ENCODE measurements at places on chromosomes 11 and 22.

DNA sequence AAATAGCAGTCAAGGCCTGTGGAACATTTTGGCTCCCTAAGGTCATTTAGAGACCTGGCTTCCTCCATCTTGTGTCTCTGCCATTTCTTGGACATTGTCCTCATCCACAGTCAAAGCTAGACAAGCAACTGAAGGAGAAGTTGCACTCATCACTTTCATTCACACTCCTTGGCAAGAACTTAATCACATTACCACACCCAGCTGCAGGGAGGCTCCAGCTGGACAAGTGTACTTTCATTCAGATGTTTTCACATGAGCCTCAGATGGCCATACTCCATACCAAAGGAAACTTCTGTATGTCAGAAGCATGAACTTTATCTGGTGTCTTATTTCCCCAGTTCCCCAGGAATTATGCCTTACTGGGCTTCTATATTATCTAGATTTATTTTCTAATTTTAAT is 537.4 kb downstream of the TMEM135 start:
- DNase-seq, result no peak

GRCh38 chr11:93775289-93775688 is 8.8 kb upstream of the MED17 start:
- DNase-seq, result no peak

- DNase-seq, result no peak
Observed at GRCh38 chr11:92929246-92929645, 40.2 kb upstream of the MTNR1B start.

DNA sequence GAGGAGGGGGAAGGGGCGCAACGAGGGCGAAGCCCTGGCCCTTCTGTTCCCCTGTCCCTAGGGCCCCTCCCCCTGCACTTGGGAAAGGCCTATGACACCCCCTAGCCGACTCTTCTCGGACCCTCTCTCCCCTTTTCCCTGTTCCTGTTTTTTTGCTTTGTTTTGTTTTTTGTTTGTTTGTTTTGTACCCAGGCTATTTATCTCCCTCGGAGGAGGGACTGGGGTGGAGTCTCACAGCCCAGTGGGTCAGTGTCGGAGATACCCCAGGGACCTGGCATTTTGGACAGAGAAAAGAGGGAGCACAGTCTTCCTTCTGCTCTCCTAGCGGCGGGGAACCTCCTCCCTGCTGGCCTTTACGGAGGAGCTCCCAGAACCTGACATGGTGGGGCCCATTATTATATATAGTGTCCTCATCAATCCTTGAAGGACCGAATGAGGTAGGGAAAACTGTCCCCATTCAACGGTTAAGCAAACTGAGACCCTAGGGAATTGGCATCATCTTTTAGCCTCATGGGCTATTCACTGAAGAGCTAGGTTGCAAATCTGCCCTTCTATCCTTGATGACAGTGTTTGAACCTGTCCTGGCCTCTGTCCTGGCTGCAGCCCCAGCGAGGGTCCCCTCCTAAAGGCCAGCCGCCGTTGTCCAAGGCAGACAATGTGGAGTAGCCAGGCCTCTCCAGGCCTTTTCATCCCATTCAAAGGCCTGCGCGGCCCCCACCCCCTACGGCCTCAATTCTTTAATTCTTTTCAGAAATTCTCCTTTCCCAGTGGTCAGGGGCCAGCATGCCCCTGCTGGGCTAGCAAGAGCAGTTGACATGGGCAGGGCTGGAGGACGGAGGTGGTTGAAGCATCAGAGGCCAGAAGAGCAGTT is 911 bp downstream of the EMID1 start:
- DNase-seq, result no peak

GRCh38 chr22:30705710-30706651 is 11.3 kb downstream of the OSBP2 start:
- DNase-seq, result no peak

DNA sequence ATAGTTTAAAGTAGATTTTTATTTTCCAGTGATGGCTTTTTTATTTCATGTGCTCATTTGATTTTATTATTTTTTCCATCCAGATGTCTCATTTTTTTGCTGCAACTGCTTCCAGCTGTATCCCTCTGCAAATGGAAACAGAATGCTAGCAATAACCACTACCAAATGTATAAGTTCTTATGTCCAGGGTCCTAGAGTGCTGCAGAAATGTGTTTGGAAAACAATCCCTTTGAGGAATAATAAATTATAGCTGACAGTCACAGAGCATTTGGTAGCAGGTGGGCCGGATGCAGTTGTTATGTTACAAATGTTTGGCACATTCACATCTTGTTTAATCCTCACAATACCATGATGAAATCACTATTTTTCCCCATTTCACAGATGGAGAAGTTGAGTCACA is 300.7 kb upstream of the PDGFD start:
- no peak for DNase-seq

- DNase-seq, result no peak
Observed at GRCh38 chr11:93614173-93614722, 47.2 kb upstream of the CEP295 start.

GRCh38 chr22:18991821-18992442 is 55.8 kb upstream of the PRODH start:
- DNase-seq, result no peak

- DNase-seq, result peak; percentile 10
Observed at GRCh38 chr11:72725724-72726028, 26.5 kb downstream of the ARAP1 start.

DNA sequence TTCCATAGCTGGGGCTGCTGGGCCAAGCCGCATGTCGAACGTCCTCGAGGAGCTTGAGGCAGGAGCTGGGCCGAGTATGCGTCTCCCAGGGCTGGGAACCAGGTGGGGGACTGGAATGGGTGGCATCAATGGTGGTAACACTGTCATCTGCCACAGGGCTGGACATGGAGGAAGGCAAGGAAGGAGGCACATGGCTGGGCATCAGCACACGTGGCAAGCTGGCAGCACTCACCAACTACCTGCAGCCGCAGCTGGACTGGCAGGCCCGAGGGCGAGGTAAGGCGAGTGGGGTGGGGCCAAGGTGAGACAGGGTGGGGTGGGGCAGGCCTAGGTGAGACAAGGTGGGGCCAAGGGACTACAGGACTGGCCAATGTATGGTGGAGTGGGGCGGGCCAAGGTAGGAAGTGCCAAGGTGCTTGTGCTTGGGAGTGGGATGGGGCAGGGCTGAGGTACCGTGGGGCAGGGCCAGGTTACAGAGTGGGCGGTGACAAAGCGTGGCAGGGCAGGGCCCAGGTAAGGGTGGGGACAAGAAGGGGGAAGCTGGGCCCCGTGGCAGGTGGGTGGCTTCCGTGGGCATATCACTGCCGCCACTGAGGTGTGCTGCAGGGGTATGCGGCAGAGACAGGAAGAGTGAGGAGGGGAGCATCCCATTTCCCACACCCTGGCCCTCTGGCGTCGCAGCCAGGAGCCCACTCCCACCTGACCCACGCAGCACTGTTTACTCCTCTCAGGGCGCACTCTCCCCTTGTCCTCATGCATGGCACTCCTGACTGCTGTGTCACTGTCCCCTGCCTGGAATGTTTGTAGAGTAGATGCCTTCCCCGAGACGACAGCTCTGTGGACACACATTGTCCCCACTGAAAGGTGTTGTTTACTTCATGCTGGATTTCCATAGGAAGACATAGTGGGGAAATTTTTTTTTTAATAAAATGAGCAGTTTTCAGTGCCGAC is 27.5 kb upstream of the DGCR8 start:
- no peak for DNase-seq

- DNase-seq, result no peak
Observed at GRCh38 chr22:50399751-50400331, 56.7 kb downstream of the PPP6R2 start.

DNA sequence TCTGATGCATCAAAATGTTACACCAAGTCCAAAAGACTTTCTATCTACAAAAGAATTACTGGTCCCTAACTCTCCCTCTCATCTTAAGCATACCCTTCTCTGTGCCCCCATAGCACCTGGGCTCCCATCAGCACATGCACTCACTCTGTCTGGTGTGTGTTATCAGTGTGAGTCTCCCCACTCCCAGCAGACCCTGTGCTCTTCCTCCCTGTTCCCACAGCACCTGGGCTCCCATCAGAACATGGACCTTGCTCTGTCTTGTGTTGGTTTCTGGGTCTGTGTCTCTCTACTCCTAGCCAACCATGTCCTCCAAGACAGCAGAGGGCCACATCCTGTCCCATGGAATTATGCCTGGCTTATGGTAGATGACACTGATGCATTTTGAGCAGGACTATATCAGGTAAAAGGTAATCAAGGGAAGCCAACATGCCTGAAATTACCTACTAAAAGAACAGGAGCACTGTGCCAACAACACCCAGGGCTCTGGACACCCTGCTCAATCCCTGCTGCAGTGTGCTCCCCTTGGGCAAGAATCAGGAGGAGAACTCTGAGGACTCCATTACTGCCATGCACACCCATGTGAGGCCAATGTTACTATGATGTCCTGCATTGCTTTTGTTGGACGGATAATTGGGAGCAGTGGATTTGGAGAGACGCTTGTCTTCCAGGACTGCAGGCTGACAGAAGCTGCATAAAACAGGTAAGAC is 34.3 kb downstream of the GAB4 start:
- DNase-seq, result no peak

DNA sequence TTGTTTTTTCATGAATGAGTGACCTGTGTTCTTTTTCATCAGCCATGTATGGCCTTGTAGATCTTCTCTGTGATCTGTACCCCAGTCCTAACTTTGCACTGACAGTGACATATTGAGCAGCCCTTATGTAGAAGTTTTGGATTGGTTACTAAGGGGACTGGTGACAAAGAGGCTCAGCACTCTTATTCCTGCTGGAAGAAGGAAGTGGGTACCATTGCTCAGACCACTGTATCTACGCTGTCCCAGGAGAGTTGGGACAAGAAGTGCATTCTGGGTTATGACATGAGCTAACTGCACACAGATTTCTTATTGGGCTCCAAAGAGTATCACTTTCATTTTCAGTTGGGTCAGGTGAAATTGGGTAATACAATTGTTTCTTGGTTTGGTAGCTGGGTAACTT is 107.8 kb upstream of the RASSF10 start:
- no peak for DNase-seq

GRCh38 chr11:13105237-13105844 is 96.2 kb downstream of the RASSF10 start:
- DNase-seq, result peak; percentile 36

DNA sequence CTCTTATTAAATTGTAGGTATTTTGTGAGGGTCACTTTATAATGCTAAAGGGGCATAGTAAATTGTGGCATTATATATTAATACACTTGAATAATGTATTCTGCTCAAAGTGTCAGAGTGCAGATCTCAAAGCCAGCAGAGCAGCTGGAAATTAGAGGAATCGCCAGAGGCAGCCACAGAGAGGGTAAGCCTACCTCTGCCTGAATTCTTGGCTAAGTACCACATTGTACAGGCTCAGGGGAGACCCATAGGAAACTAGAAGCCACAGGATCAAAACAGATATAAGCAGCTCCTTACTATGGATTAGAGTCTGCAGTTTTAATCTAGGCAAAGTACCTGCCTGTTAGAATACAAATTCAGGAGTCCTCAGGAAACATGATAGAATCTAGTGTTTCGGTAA is 249.3 kb downstream of the DDX10 start:
- no peak for DNase-seq

- no peak for DNase-seq
Observed at GRCh38 chr11:68759991-68760390, 8.7 kb upstream of the TESMIN start.

GRCh38 chr11:2791139-2791520 is 91.3 kb upstream of the KCNQ1OT1 start:
- DNase-seq, result no peak

GRCh38 chr11:130692220-130692619 is 224.1 kb downstream of the SNX19 start:
- DNase-seq, result no peak

- DNase-seq, result no peak
Observed at GRCh38 chr11:117438371-117439000, 110.8 kb downstream of the CEP164 start.

DNA sequence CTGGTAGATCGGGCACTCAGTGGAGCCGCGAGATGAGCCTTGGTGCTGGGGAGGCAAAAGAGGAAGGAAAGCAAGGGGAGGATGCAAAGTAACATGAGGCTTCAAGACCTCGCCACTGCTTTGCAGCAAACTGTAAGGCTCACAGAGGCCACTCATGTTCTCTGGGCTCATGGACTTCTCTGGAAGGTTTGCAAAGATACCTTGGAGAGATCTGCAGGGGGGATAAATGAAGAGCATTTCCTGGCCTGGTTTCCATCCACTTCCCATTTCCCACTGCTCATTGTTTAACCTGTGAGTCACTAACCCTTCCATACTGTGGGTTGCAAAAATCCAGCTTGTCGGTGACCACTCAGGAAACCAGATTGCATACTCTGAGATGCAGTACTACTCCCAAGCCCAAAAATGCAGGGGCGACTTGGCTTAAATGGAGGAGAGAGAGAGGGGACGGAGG is 38.5 kb downstream of the OSBP2 start:
- no peak for DNase-seq

DNA sequence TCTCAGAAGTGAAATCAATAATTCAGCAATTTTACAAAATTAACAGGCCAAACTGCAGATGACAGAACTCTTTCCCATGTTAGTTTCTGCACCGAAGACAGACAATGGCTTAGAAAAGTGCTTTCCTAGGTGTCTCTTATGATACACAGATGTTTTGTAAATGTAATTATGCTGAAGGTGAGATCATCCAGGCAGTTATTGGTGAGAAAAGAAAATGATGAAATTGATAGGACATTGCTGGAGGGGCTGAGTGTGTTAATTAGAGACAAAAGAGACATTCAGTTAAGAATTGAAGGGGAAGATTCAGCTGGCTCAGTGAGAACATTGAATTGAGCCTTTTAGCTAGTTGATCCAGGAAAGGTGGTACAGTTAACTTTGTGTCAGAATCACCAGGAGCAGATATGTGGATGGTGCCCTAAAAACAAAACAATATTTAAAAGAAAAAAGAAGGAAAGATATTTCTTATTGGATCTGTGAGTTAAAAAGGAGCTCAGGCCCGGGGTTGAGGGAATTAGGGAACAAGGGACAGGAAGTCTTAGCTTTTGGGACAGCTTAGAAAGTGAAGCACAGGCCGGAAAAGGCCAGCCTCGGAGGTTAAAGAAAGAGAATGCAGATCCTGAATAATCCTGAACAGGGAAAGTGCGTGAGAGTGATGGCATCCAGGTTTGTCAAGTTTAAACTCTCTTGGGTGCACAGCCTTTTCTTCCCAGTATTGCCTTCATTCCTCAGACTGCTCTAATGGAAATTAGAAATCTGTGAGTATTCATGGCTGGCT is 16.9 kb downstream of the ARHGAP42 start:
- no peak for DNase-seq

GRCh38 chr11:45517171-45517770 is 148.2 kb downstream of the CHST1 start:
- DNase-seq, result no peak

GRCh38 chr11:109390752-109391151 is 31.2 kb upstream of the C11orf87 start:
- DNase-seq, result no peak

DNA sequence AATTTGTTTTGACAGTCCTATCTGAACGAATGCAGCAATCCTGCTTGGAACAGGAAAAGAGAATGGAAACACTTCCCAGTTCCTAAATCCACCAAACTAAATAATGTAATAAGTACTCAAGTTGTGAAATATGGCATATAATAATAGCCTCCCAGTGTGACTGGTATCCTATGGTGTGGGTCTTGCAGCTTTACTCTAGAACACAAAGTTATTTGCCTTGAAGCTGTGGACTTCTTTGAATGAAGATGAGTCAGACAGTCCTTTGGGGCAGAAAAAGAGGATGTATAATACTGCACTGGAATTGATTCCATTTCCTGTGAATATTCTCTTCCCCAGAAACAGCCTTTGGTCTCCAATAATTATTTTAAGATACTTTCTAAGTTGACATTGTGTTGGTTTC is 887.0 kb downstream of the KCNA4 start:
- DNase-seq, result no peak
